ENCODE measurements at places on chromosomes 7 and 10.

GRCh38 chr10:117938104-117938503 is 108.6 kb downstream of the RAB11FIP2 start:
- no peak for DNase-seq

DNA sequence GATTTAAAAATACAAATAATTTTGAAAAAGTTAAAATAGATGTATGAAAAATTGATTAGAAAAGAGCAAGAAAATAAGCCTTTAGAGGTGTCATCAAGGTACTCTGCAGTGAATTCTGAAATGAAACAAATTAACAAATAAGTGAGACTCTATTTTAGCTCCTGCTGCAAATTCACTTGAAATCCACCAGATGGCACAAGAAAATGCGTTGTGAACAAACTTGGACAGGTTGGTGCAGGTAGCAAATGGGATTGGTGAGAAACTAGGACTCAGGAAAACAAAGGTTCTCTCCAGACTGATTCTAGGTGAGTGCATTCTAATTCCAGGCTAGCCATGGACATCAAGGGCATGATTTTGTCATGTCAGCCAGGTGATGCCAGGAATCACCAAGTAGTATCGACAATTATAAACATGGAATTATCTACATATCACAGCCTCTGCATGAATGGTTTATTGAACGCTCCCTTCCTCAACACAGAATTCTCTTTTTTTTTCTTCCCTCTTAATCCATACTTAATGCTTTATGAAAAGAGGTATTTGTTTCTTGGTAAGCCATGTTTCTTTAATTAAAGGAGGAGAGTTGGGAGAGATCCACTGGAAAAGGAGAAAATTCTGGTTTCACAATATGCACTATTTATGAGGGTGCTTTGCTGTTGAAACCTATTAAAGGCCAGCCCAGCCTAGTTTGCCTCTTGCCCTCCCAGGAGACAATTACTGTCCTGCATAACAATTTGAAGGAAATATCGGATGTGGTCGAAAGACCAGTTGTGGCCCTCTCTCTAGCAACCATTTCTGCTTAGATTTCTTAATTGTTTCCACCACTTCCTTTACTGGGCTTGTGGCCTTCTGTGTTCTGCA is 118.1 kb downstream of the ZNF365 start:
- no peak for DNase-seq

DNA sequence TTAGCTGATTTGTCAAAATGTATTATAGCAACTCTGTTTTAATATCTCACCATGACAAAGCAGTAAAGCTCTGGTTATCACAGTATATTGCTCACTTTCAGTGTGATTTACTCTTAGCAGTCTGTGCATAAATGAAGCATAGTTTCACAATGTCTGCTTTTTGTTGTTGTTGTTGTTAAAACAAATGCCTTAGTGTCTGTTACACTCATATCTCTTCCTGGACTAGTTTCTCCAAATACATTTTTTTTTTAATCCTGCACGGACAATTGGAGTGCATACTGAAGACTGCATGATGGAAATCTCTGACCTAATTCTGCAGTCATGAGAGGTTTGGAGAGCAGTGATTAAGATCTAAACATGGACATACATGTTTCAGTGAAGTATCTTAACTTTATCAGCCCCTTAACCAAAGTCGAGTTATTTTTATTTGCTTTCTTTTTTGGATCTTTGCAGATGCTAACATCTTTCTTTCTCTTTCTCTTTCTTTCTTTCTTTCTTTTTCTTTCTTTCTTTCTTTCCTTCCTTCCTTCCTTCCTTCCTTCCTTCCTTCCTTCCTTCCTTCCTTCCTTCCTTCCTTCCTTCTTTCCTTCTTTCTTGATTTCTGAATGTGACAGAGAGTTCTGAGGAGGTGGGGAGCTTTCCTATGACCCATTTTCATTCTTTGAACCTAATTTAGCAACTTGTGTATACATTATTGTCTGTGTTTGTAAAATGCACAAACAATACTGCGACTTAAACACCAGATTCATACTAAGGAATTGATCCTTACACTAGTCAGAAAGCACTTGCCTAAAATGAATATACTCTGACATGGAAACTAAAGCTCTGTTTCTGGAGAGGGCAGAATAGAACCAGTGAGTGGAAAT is 161.5 kb upstream of the AGR3 start:
- DNase-seq = no peak

DNA sequence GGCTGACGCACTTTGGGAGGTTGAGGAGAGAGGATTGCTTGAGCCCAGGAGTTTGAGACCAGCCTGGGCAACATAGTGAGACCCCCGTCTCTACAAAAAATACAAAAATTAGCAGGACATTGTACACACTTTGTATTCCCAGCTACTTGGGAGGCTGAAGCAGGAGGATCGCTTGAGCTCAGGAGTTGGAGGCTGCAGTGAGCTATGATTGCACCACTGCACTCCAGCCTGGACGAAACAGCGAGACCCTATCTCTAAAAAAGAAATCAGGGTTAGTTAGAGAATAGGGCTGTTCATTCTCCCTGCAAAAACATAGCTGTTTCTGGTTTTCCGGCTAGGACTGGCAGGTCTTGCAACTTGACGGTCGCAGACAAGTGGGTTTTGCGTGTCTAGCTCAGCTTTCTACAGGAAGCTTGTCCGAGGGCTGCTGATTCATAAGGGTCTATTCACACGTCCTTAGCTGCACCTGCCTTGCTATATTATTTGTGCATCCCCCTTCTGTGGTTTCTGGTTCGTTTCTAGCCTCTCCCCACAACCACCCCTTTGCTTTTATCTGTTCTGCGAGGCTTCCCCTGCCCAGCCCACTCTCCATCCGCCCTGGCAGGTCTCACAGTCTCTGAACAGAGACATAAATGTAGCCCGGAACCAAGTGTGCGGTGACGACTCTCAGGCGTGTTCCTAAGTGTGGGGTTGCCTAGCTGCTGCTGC is 10.7 kb downstream of the AMZ1 start:
- peak; percentile 85 for DNase-seq

DNA sequence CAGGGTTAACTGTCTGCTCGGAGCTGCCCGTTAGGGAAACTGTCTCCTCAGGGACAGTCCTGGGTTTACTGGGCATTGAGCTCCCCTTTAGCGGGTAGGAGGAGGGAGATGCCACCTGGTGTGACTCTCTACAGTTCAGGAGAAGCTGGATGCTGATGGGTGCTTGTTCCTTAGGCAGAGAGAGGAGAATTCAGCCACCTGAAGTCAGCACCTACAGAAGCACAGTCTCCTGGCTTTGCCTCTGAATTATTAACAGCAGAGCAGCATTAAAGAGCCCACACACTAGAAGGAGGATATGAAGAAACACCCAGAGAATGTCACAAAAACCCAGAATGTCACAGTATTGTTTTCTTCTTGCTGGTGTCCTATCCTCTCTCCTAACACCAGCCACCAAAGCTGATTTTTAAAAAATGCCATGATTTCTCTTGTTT is 696 bp downstream of the GIMAP4 start:
- peak; percentile 52 for DNase-seq

DNA sequence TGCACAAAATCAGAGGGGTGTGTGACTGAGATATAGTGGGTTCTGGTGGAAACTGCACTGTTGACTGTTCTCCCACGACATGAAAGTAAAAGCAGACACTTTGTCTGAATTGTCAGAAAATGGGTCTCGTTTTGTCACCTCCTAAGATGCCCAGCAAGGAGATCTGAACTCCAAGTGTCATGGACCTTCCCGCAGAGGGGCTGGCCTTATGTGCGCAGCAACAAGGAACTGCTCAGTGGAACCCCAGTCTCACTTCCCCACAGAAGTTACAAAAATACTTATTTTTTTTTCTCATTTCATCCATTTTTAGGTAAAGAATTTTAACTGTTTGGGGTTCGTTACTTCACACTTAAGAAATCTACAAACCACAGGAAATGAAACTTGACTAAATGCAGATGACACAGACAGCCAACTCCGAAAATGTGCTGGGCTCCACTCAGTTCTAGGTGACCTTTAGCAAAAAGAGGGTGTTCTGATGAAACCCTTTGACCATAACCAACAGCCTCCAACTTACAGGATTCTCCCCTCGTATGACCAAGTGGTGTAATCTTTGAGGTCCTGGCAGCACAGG is 115.0 kb downstream of the FAM107B start:
- DNase-seq = peak; percentile 66

DNA sequence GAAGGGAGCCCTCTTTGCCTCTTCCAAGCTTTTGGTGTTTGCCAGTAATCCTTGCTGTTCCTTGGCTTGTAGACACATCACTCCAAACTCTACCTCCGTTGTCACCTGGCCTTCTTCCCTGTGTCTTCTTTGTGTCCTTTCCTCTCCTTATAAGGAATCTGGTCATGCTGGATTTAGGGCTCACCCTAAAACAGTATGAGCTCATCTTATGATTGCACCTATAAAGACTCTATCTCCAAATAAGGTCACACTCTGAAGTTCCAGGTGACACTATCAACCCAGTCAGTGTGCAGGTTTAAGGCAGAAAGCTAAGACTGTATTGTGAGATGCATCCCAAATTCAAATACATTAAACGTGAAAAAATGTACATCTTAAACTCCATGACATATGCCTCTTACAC is 49.0 kb upstream of the ZRANB1 start:
- no peak for DNase-seq

- DNase-seq = no peak
These were observed 5.6 kb downstream of the TMEM168 start for GRCh38 chr7:112784603-112785002.

- DNase-seq = no peak
These were observed 2.1 kb upstream of the CREM start for GRCh38 chr10:35124540-35124939.

- DNase-seq = no peak
These were observed 130.8 kb downstream of the CALN1 start for GRCh38 chr7:72281308-72281707.

- DNase-seq = no peak
These were observed 104.7 kb downstream of the CDH23 start for GRCh38 chr10:71501402-71501801.

DNA sequence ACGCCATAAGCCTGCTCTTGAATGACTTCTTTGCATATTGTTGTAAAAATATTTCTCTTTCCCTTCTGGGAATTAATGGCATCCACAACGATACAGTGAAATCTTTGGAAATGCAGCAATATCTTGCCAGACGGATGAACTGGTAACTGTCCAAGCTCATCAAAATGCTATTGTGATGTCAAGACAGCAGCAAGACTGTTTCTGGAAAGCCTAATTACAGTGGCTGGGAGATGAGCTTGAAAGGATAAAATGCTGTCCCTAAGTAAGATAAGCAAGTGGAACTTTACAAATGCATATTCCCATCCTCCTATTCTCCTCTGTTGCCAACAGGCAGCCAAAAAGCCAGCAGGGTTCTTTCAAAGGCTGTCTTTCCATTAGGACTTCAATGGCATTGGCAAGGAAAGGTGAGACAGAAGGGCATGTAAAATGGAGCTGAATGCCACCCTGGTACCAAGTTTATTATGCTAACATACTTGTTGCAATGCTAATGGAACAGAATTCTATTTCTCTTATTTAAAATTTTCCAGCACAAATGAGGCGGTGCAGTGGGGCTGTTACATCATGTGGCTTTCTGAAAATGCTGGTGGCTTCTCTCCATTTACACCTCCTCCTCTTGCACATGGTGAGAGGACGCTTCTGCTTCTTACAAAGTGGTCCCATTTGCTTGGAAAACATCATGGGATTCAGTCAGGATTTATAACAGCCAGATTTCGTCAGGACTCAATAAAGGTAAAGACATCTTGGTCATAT is 178.3 kb upstream of the PTER start:
- no peak for DNase-seq

DNA sequence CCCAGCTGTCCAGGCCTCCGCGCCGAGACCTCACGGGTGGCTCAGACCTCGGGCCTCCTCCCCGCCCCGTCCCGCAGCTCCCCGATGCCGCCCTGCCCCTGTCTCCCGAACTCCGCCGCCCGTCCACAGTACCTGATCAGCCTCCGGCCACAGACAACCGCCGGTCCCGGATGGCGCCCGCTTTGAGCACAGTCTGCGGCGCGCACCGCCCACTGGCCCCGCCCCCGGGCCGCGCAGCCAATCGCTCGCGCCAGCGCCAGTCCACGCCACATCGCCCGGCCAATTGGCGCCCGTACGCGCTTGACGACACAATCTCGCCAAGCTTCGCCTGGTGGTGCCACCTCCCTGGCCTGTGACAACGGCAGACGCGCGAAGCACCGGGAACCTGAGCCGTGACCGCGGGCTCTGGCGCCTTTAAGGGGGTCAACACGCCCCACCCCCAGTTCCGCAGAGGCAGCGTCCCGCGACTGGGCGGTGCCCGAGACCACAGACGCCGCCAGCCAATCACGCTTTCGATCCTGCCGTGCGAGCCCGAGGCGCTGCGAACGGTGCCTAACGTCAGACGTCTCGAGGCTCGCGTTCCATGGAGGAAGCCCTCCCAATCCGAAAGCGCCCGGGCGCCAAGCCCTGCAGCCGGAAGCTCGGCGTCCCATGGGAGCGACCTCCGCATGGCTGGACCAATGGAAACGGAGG is at the start of gene IDI1:
IDI1 (minus strand) TSS at position 388 of the 693 bp plus-strand sequence; CDS start at position 272, 116 bp downstream.
- DNase-seq = peak; percentile 95
